Activated naive CD4-positive, alpha-beta T cell treated with anti-CD3 and anti-CD28 coated beads, Interleukin-2, amount 10 ng/mL, durations not matched to agents 7 days and 5 days (primary cell): ENCODE measurements at places on chromosomes 2 and 18.

- DNase-seq = no peak
Measured at GRCh38 chr2:100857915-100858314, 38.0 kb downstream of the NPAS2 start.

DNA sequence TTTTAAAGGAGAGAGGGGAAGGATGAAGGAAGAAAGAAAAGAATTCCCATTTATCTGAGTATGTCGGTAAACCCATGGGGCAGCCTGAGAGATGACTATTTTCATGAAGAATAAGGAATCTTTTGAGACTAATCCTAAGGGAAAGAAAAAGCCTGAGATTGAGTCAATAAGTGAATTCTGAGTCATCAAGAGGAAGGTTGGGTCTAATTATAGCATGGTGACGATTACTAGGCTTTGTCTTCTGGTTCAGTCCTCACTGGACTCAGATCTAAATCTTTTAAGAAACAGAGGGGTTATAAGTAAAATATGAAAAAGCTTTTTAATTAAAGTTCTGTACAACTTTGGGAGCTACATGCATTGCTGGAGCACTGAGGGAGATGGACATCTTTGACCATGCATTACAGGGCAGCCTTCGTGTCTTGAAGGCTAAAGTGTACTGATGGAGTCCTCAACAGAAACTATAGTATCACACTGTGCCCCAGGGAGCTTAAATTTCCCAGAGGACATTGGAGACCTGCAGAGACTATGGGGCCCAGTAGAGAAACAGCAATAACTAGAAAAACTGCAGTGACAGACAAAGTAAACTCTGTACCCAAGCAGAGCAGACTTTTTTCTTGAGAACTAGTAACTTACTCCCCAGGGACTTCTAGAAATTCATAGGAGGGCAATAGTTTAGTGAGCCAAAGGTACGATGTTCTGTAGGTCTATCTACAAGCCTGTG is 260.9 kb downstream of the RAD51AP2 start:
- DNase-seq = no peak

GRCh38 chr2:36438449-36438977 is 82.9 kb downstream of the CRIM1 start:
- no peak for DNase-seq

- DNase-seq = no peak
Measured at GRCh38 chr2:239695728-239696240, 295.0 kb upstream of the HDAC4 start.
